ENCODE measurements at places on chromosomes 7 and 10.

GRCh38 chr7:23593706-23594105, 3.5 kb upstream of the CCDC126 start:
- DNase-seq = no peak

DNA sequence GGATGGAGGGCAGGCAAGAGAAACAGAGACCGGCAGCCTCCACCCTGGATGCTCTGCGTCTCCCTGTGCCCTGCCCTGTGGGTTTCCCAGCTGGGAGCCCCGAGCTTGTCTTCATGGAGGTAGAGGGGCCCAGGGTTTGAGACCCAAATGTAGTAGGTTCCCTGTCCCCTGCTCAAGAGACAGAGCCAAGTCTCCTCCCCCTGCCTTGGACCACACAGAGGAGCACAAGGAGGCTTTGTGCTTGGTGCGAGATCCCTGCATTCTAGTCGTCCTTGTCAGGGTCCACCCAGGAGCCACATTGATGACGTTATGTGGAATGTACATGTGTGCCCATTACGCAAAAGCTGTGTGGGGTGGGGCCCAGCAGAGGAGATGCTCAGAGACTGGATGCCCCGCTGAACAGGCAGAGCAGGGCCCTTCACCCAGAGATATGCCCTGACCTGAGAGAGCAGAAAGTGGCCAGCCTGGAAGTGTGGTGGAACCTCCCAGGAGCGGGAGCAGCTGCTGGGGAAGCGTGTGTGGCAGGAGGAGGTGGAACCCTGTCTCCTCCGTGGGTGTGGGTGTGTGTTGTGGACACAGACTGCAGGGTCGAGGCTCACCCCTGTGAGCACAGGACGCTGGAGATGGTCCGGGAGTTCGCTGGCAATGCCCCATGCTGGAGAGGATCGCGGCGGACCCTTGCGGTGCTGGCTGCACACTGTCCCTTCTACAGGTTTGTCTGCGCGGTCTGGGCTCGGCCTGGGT, 39.3 kb downstream of the VWA2 start:
- DNase-seq = no peak

- no peak for DNase-seq
These were observed 371.5 kb upstream of the MYO3A start for GRCh38 chr10:25562547-25562946.

GRCh38 chr7:91165846-91166230, 98.4 kb upstream of the FZD1 start:
- DNase-seq = no peak

DNA sequence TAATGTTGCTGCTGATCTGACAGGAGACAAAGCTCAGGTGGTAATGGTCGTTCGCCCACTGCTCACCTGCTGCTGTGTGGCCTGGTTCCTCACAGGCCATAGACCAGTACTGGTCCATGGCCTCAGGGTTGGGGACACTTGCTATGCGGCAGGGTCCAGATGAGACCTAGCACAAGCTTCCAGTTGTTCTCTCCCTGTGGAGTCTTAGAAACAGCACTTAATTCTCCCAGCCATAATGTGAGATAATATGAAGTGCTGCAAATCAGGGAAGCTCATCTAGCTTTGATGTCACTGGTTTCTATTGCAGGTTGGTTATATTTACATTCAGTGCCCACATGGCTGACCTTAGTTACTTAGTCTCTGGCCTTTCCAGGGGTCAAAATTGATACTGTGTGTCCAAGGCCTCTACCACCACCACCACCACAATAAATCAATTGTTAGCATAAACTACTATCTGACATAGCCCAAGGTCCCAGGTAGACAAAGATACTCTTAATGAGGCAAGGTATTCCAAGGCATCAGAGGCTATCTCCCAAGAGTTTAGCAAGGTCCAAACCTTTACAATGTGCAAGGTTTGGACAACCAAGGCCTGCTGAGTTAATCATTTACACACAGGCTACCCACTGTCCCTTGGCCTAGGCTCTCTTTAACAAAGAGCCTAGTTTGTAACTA, 11.0 kb downstream of the AGBL3 start:
- no peak for DNase-seq

GRCh38 chr10:101535949-101536348, 52.1 kb downstream of the POLL start:
- DNase-seq = no peak

- no peak for DNase-seq
These were observed at the start of gene HIP1 for GRCh38 chr7:75738604-75738974. Gene HIP1, minus strand, starts transcription at chr7:75738941. Its CDS starts 21 bp downstream, at chr7:75738920.
